ENCODE measurements at places on chromosomes 12 and 14.

- no peak for DNase-seq
Measured at GRCh38 chr12:98916106-98916505, 271.0 kb downstream of the APAF1 start.

- DNase-seq, result no peak
Measured at GRCh38 chr12:78236264-78236663, 405.6 kb downstream of the NAV3 start.

DNA sequence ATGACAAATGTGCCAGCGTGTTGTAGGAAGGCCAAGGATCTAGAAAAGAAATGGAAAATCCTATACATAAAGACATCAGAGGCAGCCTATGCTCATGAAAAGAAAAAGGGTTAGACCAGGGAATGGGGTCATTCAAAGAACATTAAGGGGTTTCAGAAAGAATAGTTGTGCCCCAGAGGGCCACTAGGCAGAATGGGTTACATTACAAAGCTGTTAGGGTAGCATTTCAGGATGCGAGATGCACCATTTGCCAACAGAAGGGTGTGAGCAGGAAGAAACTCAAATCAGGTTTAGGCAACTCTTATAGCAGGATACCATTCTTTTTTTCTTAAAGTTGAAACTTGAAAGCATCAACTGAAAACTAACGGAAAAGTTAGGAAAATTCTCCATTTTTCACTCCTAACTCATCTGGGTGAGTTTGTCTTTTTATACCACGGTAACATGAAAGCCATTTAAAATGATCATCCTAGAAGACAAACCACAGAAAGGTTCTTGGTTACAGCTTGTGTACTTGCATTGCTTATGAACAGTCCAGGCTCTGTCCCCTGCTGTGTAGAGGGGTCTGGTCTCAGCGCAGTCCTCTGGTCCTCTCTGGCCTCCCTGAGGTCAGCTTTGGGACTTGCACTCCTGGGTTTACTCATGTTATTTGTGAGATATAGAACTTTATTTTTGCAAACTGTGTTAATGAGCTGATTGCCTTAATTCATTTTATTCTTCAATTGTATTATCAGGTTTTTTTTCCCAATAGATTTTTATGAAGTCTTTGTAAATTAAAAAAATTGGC is 209.1 kb downstream of the DACT1 start:
- DNase-seq, result no peak

GRCh38 chr12:39958377-39958776 is 147.5 kb downstream of the SLC2A13 start:
- no peak for DNase-seq

- no peak for DNase-seq
Measured at GRCh38 chr12:4961311-4961710, 51.6 kb downstream of the KCNA1 start.

GRCh38 chr12:94686834-94687628 is 36.7 kb upstream of the TMCC3 start:
- DNase-seq, result no peak

GRCh38 chr14:56805992-56806727 is 4.1 kb downstream of the OTX2 start:
- DNase-seq, result no peak

GRCh38 chr12:95277139-95277538 is 59.5 kb downstream of the VEZT start:
- no peak for DNase-seq

GRCh38 chr12:117076410-117077372 is 22.5 kb downstream of the TESC start:
- DNase-seq, result no peak

- DNase-seq, result no peak
Measured at GRCh38 chr12:125121106-125121505, 55.9 kb downstream of the AACS start.

- no peak for DNase-seq
Measured at GRCh38 chr12:75553398-75553797, 42.0 kb upstream of the KRR1 start.

GRCh38 chr12:114316076-114316475 is 89.9 kb downstream of the TBX5 start:
- no peak for DNase-seq

DNA sequence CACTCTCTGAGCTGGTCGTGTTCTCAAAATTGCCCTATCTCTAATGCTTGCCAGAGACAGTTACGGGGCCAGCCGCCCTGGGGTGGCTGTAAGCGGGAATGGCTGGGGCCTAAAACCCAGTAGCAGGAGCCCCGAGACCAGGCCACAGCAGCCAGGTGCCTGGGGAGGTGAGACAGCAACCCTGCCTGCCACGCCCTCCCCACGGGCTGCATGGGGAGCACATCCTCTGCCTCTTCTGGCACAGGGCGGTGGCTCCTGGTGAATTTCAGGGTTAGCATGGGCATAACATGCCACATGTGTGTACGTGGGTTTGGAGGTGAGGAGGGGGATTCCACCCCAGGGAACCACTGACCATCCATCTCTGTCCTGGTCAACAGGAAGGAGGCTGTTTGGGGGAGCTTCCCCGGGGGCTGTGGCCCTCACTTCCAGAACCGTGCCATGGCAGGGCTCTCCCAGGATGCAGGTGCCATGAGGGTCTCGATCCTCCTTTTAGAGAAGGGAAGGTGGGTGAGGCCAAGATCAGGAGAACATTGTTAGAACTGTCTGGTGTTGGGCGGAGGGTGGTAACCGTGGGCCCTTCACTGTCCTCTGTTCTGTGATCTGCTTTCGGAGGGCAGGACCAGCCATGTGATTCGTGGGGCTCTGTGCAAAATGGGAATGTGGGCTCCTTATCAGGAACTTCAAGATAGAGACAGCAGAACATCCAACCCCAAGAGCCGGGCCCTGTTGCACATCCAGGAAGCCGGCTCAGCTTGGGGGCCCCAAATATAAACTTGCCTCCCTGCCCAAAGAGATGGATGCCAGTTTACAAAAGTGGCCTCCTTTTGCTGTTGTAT is 312.2 kb upstream of the DIO3 start:
- no peak for DNase-seq

DNA sequence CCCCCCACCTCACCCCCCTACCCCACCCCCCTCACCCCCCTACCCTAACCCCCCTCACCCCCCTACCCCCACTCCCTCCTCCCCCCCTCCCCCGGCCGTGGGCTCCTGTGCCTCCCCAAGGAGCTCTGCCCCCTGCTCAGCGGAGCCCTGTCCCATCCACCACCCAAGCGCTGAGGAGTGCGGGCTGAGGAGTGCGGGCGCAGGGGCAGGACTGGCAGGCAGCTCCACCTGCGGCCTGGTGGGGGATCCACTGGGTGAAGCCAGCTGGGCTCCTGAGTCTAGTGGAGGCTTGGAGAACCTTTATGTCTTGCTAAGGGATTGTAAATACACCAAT is 2.3 kb upstream of the JPH4 start:
- no peak for DNase-seq

- no peak for DNase-seq
Measured at GRCh38 chr12:91061091-91061490, 3.3 kb upstream of the KERA start.

DNA sequence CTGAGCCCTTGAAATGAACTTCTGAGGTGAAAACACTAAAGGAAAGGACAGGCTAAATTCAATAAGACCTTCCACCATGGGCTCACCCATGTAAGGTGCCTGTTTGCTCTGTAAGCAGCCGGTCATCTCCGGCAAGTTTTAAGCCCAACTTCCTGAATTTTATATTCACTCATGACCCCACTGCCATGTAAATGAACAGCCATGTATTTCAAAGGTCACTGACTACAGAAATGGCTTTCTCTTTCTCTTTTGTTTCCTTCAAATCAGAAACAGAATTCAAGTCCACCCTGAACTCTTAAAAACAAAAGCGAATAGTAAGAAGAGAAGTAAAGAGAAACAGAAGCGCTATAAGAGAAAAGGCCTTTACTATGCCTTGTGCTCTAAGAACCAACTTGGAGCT is 61.7 kb upstream of the OVCH1 start:
- DNase-seq, result no peak

DNA sequence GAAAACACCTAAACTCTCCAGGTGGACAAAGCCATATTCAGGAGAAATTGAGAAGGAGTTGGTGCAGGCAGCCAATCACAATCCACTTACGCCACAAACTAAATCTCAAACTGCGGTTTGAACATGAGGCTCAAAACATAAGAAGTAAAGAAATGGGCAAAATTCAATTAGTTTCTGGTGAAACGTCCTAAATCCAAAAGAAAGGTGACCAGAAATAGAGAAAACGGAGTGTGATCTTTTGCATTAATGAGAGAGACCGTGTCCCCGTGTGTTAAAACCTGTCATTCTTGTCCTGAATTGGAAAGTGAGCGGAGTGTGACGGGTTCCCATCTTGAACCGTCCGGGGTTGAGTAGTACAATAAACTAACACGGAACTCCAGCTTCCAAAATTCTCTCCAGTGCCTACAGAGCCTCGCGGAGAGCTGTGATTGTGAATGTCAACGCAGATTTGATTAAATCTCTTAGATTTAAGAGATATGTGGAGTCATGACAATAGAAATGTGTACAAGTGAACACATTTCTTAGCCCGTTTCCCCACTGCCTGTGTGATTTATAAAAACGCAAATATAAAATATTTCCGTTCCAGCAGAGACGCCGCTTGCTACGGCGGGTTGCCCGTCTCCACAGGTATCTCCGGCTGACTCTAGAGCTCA is 595 bp upstream of the METAP2 start:
- peak; percentile 50 for DNase-seq

- no peak for DNase-seq
Measured at GRCh38 chr14:88831284-88831683, 6.8 kb downstream of the TTC8 start.

DNA sequence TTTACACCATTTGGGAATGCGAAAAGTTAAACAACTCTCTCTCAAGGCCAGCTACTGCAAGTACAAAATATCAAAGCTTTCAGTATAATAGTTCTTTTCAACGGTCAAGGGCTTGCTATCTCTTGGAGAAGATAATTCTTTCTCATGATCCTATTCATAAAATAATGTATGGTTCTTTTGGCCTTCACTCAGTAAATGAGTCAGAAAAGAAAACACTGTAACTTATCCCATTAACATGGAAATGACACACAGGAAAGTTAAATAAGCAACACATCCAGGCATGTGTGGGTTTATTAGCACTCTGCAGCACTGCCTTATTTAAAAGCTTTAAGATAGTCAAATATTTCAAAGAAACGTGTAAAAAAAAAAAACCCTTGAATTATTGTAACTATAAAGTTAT is 36.9 kb downstream of the ZFC3H1 start:
- no peak for DNase-seq

GRCh38 chr12:23729359-23729758 is 220.1 kb downstream of the SOX5 start:
- no peak for DNase-seq

DNA sequence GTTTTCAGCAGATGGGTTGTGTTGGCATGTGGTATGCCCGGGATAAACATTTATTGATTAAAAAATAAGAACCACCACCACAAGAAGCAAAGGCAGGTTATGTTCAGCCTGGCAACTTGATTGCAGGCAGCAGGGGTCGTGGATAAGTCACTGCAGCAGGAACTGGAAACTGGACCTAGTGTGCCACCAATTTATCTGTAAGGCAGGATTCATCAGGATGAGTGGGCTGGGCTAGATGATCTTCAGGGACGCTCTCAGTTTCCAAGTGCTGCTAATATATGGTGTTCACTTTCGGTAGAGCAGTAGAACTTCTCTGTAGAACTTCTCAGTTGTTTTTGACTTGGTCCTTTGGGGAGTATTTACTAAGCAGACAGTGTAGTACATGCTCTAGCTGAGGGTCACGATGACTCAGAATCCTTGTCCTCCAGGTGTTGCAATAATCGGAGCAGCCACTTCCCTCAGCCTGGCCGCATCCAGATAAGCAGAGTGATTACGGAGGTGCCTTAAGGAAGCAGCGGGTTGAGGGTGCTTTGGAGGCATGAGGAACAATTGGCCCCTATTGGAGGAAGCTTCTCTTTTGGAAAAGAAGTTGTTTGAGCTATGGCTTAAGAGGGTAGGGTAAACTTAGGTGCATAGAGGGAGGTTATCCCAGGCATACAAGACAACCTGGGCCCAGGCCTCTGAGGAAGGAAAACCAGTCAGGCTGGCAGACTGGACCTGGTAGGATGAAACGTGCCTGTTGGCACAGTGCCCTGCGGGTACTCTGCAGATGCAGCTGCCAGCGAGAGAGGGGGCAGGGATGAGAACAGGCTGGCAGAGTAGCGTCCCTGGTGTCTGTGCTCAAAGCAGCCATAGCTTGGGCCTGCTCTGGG is 104.0 kb downstream of the GPR135 start:
- no peak for DNase-seq

DNA sequence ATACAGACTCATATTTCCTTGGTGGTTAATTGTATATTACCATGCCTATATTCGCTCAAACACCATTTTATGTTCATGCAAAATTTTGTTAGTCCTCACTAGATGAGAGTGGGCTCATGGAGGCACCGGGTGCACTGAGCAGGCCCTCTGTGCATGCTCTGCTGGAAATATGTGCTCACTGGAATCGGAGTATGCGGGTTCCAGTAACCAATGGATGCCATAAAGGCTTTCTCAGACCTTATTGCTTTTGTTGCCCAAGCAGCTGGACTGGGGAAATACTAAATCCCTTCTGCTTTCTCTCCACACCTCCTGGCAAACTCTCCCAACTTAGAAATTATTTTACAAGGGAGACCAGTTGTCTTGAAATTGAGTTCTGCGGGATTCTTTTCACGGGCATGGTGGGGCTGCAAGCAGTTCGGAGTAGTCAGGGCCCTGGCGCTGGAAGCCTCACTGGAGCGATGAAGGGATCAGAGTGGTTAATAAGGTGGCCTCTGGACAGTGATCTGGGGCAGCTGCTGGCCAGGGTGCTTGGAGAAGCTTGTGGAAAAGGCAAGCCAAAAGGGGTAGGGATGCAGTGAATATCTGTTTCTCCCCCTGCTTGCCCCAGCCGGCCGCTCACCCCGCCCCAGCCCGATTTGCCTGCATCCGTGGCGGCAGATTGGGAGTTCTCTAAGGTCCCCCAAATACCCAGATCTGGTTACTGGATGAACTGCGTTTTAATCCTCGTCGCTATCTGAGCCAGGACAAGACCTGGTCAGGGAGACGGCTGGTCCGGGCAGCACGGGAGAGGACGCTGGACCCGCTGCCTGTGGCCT is 7.4 kb upstream of the HOXC6 start:
- DNase-seq, result no peak

GRCh38 chr12:89765959-89766824 is 57.6 kb upstream of the ATP2B1 start:
- peak; percentile 8 for DNase-seq

DNA sequence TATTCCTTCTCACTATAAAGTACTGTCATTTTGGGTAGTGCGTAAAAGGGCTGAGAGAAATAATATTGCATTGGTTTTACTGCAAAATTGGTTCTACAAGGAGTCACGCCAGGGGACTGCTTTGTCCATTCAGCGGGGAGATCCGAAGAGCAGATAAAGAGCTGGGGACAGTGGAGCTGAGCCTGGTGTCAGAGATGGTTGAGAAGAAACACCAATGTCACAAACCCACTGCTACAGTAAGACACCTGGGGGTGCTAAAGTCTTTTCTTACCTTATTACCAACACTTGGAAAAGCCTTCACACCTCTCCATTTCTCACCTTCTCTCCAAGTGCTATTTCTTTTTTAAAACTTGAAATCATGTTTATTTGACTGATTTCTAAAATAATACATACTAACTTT is 14.1 kb downstream of the IL31 start:
- no peak for DNase-seq

- DNase-seq, result no peak
Measured at GRCh38 chr12:45315462-45315861, 99.6 kb downstream of the ANO6 start.

Data from CD4-positive, alpha-beta T cell treated with Interleukin-6 for 4 hours (primary cell).